Peyer's patch (tissue), 4 donors: ENCODE measurements at places on chromosomes 3 and 15.

- DNase-seq = no peak
Measured at GRCh38 chr3:157594413-157594812, 91.2 kb upstream of the VEPH1 start.

DNA sequence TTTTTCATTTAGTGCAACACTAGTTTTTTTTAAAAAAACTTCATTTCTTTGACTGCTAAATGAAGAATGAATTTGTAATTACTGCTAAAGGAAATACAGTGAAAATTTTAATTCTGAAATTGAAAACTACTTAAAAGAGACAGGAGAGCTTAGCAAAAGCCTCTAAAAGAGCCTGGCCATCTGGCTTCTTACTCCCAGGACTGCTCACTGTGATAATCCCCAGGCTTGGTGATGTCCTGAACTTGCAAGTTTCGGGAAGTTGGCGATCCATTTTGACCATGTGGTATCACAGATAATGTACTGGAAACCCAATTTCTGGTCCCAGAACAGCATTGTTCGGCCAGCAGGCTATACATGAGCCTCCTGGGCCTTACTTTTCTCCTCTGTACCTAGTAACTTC is 292.1 kb downstream of the FGF12 start:
- DNase-seq = no peak

- peak; percentile 53 for DNase-seq
Measured at GRCh38 chr3:107753494-107753893, 230.7 kb downstream of the BBX start.

DNA sequence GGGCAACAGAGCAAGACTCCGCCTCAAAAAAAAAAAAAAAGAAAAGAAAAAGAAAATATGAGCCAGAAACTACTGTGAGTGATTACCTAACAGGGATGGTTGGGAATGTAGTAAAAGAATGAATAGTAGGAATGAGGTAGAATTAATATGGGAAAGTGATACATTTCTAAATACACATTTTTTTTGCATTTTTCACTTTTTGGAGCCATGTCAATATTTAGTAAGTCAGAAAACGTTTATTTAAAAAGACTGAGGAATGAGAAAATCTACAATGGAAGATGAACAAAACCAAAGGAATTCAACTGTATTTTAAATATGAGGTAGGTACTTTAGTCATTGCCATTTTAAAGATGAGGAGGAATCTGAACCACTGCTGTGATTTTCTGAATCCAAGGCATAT is 817.2 kb upstream of the CADM2 start:
- DNase-seq = no peak

- no peak for DNase-seq
Measured at GRCh38 chr15:99016680-99017321, 9.2 kb upstream of the PGPEP1L start.

DNA sequence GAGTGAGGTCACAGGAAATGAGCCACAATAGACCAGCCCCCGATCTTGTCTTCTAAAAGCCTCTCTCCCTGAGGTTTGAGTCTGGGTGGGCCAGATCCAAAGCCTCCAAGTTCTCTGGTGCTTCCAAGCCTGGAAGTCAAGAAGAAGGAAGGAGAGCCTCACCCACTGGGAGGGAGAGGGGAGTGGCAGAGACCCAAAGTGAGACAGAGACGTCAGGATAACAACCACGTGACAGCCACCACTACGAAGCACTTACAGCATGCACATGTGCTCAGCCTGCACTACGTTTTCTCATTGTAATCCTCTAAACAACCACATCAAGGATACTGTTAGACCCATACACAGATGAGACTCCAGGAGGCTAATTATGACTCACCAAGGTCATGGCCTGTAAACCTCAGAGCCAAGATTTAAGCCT is 197.3 kb upstream of the LINGO1 start:
- DNase-seq = no peak

DNA sequence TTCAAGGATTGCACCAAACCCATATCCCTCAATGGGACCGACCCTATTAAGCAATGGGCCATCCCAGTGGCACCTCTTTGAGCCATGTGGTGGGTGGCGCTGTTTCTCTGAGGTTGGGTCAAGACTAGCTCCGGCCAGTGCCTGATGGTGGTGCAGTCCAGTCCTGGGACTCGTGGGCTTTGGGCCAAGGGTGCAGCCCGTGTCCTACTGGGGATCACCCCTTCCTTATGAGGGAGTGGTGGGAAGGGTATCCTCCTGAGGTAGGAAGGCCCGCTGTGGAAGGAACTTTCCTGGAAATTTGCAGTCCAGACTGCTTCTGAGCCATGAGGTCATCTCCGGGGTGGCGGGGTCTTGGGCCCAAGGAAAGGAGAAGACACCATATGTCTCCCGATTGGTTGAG is 231.6 kb downstream of the SNRPN start:
- no peak for DNase-seq

DNA sequence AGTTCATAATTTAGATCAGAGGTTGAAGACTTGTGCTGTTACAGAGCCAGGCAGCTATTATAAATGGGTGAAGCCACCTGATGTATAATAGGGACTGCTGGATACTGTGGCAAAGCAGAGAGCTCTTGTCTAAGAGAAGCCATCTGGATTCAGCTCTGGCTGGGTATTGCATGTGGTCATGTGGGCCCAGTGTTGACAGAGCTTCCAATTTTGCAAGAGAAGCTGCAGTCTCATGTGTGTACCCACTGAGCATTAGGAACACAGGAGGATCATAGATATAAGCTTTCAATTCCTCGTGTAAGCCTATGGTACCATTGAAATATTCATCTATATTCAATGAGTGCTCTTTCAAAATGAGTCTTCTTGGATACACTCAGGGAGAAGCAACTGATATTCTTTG is 303.9 kb upstream of the SLCO3A1 start:
- DNase-seq = no peak

GRCh38 chr3:112293368-112294321 is at the start of gene SLC9C1:
TSS of gene SLC9C1 (minus strand) at chr3:112294216. CDS start at chr3:112286791, 7,425 bp downstream.
- DNase-seq = peak; percentile 66

GRCh38 chr3:129310111-129311011 is 31.7 kb downstream of the HMCES start:
- DNase-seq = no peak

DNA sequence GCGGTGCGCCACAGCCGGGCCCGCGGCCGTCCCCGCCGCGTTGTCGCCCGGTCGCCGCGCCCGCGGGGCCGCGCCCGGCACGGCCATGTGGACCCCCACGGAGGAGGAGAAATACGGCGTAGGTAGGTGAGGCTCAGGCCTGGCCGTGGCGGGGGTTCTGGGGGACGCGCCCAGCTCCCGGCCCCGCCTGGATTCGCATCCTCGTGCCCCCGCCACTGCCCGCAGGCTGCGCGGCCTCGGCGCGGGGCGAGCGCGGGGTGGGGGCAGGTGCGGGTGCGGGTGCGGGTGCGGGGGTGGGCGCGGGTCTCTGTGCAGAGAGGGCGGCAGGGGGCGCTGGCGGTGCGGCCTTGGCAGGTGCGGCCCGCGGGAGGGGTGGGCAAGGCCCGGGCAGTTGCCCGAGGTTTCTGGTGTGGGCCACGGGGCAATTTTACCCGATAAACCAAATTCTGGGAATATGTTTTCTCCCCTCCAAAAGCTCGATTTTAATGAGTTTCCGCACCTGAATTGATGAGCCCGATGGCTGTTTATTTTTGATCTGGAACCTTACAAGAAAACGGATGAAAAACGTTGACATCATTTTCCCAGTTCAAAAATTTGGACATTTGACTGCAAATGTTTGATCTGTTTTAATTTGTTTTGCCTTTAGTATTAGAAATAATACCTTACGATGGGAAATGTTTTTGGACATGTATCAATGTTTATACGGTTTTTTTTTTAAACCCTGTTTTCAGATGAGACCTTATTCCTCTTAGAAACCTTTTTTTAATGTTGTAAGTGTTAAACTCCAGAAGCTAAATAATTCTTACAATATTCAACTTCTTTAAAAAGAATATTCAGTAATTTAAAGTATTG is 678 bp downstream of the DOCK3 start:
- peak; percentile 60 for DNase-seq
